Esophagus squamous epithelium (tissue), 5 donors: ENCODE measurements at places on chromosomes 12 and 14. TPM values are rescaled to one million over a fixed set of nuclear protein-coding genes. Genes with fewer than 3 reads are reported as not detected.
A peak's percentile ranks its signal among the peaks of the same experiment; 100 is the strongest.

DNA sequence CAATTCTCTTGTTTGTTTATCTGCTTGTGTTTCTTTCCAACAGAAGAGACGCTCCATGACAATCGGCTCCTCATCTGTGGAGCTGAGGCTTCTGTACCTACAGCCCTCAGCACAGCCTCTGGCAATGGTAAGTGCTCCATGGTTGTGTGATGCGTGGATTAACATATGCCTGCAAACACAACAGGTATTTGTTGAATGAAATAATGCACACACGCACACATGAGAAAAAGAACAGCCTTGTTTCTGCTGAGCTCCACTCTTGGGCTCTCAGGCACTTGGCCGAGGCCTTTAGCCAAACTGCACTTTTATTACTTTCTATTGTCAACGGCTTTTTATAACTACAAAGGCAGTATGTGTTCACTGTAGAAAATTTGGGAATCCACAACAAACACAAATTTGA, 120.4 kb upstream of the TMCC3 start:
- DNase-seq = no peak
- no peak overlapping the region for H3K27ac ChIP-seq
- H3K4me1 ChIP-seq = no peaks in the 10 kb centered on the region
- no peak overlapping the region for H3K4me3 ChIP-seq
- H3K36me3 ChIP-seq = no peaks in the 10 kb centered on the region

DNA sequence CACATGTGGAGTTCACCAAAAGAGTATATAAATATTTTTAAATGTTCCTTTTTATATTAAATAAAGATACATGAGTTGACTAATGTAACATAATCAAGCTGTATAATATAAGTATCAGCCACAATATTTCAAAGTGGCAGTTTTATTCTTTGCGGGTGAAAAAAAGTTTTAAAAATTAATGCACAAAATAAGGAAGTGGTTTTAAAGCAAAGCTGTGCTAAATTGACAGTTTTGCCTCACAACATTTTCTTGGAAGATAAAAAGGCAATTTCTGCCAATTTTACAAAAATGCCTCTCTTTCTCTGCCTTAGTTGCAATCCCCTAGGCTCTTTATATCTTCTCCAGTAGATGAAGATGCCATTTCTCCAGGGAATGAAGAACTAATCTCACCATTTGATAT, 719.1 kb downstream of the C12orf50 start:
- H3K36me3 ChIP-seq = no peaks in the 10 kb centered on the region
- peaks cover 13% of the 10 kb centered on the region for H3K4me1 ChIP-seq
- no peaks in the 10 kb centered on the region for H3K27me3 ChIP-seq

DNA sequence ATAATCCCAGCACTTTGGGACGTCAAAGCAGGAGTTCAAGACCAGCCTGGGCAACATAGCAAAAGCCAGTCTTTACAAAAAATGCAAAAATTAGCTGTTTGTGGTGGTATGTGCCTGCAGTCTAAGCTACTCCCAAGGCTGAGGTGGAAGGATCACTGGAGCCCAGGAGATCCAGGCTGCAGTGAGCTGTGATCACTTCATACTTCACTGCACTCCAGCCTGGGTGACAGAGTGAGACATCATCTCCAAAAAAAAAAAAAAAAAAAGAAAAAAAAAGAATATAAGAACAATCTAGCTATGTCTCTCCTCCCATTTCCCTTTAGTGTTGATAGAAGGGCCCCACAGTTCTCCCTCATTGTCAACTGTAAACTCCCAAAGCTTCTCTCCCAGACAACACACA, 3.5 kb upstream of the BCAT1 start:
- DNase-seq = no peak
- no peaks in the 10 kb centered on the region for H3K27me3 ChIP-seq
- no peaks in the 10 kb centered on the region for H3K4me1 ChIP-seq
- no peak overlapping the region for H3K27ac ChIP-seq
- no peak overlapping the region for H3K4me3 ChIP-seq

DNA sequence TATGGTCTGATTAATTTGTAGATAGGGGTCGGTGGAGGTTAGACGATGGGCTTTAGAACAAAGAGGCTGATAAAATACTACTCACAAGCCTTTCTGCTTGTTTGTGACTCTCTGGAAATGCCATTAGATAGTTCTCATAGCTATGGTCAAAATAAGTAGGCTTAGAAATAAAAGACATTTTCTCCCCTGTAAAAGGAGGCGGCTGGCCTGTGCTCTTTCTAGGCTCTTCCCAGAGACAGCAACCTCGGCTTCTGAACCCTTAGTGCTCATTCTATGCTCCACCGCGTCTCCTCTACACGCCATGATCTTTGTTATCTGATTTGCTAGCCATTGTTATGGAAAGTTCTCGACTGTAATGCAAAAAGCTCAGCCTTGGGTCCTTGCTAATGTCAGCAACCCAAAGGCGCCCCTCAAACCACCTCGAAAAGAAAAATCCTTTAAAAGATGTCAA, 64.5 kb downstream of the CRADD start:
- peak overlapping the region; percentile 51 for H3K4me3 ChIP-seq
- H3K36me3 ChIP-seq = no peaks in the 10 kb centered on the region
- H3K27ac ChIP-seq = peak overlapping the region; percentile 93
- DNase-seq = no peak

GRCh38 chr12:3694673-3695072, 58.2 kb downstream of the CRACR2A start:
- no peak overlapping the region for H3K4me3 ChIP-seq
- H3K27me3 ChIP-seq = peaks cover 8% of the 10 kb centered on the region
- H3K36me3 ChIP-seq = no peaks in the 10 kb centered on the region
- DNase-seq = no peak
- H3K4me1 ChIP-seq = no peaks in the 10 kb centered on the region

Gene RNASE7
- 13.3 TPM for total RNA-seq

GRCh38 chr14:52370406-52370935, 56.4 kb downstream of the PTGER2 start:
- no peak overlapping the region for H3K4me3 ChIP-seq
- no peaks in the 10 kb centered on the region for H3K36me3 ChIP-seq
- H3K27ac ChIP-seq = no peak overlapping the region
- H3K4me1 ChIP-seq = no peaks in the 10 kb centered on the region

DNA sequence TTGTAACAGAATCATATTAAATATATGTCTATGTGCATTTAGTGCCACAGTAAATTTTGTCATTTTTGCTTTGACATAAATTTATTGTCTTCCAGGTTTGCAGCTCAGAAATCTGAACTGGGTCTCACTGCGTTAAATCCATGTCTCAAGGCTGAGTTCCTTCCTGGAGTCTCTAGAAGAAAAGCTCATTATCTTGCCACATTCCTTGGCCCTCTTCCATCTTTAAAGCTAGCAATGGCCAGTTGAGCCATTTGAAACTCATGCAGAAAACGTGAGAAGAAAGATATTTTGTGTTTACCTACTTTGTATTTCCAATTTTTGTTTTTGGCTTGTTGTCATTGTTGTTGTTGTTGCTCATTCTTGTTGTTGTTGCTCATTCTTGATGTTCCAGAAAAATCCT, 10.7 kb downstream of the PRH1 start:
- H3K4me1 ChIP-seq = no peaks in the 10 kb centered on the region
- H3K4me3 ChIP-seq = no peak overlapping the region
- H3K27ac ChIP-seq = no peak overlapping the region
- no peak for DNase-seq
- no peaks in the 10 kb centered on the region for H3K27me3 ChIP-seq

Gene PPTC7
- 17.6 TPM for total RNA-seq
